ENCODE measurements at places on chromosomes 4 and X.

GRCh38 chr4:185071236-185071811, 53.0 kb downstream of the HELT start:
- DNase-seq: no peak

DNA sequence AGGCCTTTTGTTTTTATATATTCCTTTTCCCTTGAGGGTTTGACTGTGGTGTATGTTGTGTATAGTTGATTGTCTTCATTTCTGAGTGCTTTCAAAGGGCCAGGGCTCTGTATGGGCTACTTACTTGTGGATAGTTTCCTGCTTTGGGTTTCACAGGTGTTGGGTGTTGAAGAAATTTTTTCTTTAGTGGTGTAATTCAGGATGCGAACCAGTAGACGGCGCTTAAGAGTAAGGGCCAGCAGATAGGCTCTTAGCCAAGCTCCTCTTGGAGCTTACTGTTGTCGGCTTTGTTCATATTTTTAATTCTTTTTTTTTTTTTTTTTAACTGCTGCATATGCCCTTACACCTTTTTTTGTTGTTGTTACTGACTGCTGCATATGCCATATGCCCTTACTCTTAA, 276.3 kb upstream of the GALNT7 start:
- no peak for DNase-seq

DNA sequence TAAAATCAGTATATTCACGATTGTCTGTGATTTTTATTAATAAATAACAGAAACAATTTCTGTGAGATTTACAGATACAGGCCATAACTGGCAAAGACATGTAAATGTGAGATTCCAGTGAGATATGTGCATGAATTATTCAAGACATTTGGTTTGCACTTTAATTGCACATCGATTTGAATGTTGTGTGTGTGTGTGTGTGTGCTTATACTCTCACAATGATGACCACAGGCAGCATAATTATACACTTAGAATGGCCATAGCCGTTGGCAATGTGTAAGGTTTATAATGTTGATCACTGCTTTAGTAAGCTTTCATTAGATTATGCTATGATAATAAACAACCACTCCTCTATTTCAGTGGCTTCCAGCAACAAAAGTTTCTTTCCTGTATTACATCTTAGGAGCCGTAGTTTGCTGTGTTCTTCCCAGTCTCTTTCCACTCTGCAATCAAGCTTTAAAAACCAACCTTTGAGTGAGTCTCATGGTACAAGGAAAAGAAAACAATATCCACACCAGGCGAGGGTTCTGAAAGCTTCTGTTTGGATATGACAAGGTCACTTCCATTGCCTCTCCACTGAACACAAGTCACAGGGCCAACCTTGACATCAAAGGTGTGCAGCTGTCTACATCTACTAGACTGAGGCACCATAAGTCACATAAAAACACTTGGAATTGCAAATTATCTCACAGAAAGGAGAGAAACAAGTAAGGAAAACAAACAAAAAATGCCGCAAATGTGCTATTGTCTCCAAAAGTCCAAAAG, 897.7 kb downstream of the RAB28 start:
- no peak for DNase-seq

GRCh38 chr4:55784747-55785146, 34.8 kb upstream of the EXOC1L start:
- DNase-seq: no peak

- DNase-seq: no peak
These were observed 126.5 kb downstream of the KIT start for GRCh38 chr4:54784161-54784671.

DNA sequence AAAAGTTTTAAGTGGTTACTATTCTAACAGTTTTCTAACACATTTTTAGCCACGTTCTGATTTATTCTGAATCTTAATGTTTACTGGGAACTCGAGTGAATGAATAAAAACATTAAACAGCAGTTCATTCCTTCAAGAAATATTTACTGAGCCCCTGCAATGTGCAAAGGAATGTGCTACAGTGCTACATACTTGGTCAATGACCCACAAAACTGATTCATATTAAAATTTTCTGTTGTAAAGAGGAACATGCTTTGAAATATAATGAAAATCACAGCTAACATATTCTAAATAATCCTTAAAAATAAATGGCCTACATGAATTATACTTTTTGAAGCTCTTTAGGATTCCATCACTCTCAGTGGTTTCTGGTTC, 78.7 kb downstream of the ARAP2 start:
- DNase-seq: no peak

DNA sequence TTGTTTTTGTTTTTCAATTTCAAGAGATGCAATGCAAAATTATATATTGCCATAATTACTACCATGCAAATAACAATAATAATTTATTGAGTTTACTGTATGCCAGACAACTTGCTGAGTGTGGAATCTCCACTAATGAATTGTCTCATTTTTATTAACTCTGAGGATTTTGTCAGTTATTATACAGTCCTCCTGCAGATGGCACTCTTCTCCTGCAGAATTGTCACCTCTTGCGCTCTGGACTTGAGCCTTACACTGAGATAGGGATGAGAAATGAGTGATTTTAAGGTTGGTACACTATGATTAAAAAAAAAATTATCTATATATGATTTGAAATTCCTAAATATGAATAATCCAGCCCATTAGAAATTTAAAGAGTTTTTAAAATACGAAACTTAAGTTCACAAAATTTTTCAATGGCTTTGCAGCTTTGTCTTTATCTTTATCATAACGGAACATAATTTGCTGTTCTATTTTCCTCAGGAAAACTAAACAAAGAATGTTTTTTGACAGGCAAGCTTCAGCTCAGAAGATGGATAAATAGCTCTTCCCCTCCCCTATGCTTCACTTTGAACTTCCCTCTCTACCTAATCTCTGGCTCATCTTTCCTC, 12.7 kb upstream of the PAQR3 start:
- no peak for DNase-seq

GRCh38 chr4:157372154-157372553, 151.6 kb downstream of the GRIA2 start:
- DNase-seq: no peak

GRCh38 chr4:56038487-56039162, 89.9 kb downstream of the CEP135 start:
- DNase-seq: no peak

DNA sequence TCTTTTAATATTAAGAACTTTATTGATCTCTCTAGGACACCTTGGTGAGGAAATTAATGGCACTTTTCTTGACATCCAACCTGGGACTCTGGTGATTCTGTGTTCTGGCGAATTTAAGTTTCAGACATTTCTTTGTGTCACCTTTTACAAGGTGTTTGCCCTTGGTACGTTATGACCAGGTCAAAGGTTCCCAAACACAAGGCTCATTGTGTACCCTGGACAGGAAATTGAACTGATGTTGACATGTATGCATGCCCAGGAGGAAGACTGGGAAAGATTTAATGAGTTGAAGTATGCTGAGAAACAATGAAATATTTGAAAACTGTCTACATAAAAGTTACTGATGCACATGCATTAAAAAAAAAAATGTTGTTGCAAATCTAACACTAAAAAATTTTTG, 22.1 kb downstream of the NIPAL1 start:
- DNase-seq: no peak

- no peak for DNase-seq
These were observed 51.2 kb downstream of the DRD5 start for GRCh38 chr4:9832640-9833039.

GRCh38 chrX:27660878-27661277, 70.7 kb downstream of the DCAF8L2 start:
- no peak for DNase-seq

DNA sequence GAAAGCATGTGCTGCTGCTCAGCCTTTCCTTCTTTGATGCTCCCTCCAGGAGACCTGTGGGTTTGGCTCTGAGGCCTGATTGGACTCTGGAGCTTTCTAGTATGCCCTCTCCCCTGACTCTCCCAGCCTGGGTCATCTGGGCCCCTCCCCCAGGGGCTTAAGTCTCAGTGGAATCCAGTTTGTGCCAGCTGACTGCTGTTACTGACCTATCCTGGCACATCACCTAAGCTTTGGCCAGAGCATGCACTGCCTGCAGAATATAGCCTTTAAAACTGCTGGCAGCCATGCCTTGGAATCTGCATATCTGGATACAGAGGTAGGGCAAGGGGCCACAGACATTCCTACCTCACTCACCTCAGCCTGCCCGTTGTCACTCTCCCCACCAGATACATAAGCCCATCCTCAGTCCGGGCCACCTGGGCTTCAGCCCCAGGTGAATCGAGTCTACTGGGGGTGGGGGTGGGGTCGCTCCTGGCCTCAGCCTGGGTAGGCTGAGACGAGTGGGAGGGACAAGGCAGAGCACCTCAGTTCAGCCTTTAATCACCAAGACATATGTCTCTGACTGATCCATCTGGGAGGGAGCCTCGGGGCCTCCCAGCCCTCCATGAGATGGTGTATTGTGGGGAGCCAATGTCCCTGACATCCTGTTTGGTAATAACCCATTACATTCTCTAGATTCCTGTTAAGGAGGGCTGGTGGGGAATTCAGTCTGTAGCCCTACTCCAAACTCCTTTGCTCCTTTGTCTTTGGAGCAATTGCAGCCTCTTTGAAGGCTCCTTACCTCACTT, 61.2 kb downstream of the STARD8 start:
- DNase-seq: no peak

DNA sequence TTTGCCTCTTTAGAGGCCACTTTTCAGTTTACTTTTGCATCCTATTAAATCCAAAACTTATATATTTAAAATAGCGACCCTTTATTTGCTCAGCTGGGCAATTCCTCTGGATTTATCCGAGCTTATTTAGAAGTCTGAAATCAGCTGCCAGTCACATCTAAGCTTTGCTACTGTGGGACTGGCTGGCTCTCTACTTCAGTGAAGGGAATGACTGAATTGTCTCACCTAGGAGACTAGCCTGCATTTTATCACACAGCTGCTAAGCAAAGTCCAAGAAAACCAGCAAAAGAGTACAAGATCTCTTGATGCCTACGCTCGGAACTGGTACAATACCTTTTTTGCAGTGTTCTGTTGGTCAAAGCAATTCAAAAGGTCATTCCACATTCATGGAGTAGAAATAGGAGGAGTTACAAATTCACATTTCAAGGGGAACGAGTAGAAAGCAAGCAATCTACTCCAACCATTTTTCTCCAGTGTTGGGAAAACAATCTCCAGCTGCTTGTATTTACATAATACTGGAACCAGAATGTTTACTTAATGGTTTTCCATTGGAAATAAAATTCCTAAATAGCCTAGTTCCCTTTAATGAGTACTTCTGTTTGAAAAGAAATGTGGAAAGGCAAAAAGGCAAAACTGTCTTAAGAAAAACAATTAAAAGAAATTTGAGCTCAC, 160.2 kb downstream of the MAGEB5 start:
- no peak for DNase-seq

DNA sequence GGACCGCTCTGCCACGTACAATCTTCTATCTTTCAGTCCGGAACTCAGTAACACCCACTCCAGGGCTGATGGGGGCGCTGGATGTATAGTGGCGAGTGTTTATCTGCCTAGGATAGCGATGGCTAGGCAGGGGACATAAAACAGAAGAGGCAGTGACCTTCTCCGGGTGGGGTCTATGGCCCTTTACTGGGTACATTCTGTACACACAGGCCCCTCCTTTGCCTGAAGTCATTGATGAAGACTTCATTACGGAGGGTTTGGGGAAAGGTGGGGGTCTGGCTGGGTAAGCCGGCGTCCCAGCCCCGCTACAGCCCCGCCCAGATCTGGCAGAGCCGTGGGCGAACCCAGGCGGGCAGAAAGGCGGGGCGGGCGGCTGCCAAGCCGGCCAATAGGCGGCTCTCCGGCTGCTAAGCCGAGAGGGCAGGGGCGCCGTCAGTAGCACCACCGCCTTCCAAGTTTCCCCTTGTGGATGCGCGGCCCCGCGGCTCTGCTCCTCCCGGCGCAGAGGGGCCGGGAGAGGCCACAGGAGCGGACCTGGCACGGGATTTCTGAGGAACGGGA, at the start of gene CHST7:
TSS of gene CHST7 (plus strand) at position 435 of the 561 bp plus-strand sequence. CDS start 167 bp downstream, outside the sequence.
- DNase-seq: no peak

DNA sequence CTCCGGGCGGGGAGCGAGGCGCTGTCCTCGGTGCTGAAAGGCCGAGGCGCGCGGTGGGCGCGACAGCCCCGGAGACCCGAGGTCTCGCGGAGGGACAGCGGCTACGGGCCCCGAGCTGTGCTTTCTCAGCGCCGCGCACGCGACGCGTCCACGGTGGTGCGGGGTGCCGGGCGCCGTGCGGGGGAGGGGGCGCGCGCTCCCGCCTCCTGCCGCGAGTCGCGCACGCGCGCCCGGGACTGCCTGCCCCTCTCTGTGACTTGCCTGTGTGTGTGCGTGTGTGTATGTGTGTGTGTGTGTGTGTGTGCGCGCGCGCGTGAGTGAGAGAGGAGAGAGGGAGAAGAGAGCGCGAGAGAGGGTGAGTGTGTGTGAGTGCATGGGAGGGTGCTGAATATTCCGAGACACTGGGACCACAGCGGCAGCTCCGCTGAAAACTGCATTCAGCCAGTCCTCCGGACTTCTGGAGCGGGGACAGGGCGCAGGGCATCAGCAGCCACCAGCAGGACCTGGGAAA, at the start of gene GRIA2:
TSS of gene GRIA2 (plus strand) at position 358 of the 511 bp plus-strand sequence. CDS start 315 bp downstream, outside the sequence.
- no peak for DNase-seq

DNA sequence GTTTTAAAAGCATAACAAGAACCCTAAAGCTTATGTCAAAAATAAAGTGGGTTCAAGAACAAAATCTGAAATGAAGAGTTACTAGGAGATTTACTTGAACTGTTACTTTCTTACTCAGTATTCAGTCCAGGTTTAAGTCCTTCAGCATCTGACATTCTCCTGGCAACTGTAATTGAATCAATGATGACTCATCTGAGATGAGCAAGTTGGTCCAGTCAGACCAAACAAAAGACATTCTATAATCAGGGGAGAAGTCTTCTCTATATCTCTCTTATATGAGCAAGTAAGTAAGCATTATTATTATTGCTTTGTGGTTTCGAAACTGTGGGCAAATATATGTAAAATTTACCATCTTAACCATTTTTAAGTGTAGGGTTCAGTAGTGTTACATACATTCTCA, 34.6 kb downstream of the MAP9 start:
- no peak for DNase-seq

GRCh38 chr4:57442831-57443291, 332.7 kb upstream of the IGFBP7 start:
- no peak for DNase-seq

DNA sequence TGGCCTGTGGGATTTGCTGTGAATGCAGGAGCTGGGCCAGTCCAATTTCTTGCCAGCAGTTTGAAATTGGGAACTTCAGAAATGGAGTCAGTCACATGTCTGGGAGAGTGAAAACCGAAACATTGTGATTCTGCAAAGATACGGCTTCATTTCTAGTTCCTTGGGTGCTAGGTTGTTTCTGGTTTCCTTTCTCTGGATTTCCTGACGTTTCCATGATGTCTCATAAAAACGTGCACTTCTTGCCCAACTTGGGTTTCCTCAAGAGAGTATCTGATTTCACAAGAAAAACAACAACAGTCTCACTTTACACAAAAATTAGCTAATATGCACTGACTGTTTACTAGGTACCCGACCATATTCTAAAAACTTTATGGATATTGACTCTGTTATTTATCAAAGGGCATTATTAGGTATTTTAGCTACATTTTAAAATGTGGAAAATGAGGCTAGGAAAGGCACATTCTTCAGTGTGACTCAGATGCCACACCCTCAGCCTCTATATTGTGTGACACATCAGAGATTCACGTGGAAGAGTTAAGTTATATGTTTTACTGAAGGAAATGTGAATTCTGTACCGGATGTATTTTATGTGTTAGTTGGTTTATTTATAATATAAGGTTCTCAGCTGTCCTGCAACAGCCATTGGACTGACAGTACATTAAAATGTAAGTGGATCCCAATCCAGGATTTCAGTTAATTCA, 225.0 kb upstream of the PUDP start:
- DNase-seq: no peak

- no peak for DNase-seq
These were observed 597.9 kb downstream of the GBA3 start for GRCh38 chr4:23290656-23291055.

- no peak for DNase-seq
These were observed 127.9 kb upstream of the LIMCH1 start for GRCh38 chr4:41410049-41410448.
